Activated CD8-positive, alpha-beta memory T cell treated with anti-CD3 and anti-CD28 coated beads, Interleukin-2, amount 50 U/mL, for 4 hours (primary cell): ENCODE measurements at places on chromosomes 6 and 20.

- no peak for DNase-seq
Observed at GRCh38 chr6:46057792-46058191, 42.1 kb upstream of the CLIC5 start.

DNA sequence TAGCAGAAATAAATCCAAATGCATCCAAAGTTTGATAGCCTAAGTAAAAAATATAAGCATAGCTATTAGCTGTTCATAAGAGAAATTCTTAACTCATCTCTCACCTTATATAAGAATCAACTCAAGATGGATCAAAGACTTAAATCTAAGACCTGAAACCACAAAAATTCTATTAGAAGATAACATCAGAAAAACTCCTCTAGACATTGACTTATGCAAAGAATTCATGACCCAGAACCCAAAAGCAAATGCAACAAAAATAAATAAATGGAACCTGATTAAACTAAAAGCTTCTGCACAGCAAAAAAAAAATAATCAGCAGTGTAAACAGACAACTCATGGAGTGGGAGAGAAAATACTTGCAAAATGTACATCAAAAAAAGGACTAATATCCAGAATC is 184.3 kb downstream of the TFAP2A start:
- DNase-seq, result no peak

- DNase-seq, result no peak
Observed at GRCh38 chr6:90764001-90764400, 177.1 kb upstream of the MAP3K7 start.

DNA sequence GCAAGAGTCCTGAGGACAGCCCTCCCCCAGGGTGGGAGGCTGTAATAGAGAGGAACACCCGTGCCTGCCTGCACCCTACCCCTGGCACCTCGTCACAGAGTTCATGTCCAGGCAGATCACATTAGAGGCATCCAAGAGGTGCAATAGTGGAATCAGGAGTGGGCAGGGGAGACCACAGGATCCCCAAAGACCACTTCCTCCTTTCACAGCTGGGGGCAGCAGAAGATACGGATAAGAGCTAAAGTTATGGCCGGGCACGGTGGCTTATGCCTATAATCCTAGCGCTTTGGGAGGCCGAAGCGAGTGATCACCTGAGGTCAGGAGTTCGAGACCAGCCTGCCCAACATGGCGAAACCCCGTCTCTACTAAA is 1.5 kb upstream of the CAPN11 start:
- DNase-seq, result no peak

DNA sequence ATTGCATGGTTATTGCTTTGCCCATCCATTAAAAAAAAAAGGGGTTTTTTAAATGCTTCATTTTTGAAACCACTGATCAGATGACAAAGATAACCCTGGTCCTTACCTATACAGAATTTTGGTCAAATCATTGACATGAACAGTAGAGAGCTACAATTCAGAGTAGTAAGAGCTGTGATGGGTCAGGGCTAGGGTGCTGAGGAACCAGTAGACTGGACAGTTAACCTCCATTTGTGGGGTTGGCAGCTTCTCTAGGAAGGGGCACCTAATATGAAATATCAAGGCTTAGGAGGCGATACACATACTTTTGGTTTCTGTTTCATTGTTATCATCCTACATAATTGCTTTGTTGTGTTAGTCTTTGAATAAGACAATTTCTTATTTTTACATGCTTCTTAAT is 55.1 kb downstream of the ORC3 start:
- DNase-seq, result no peak

- no peak for DNase-seq
Observed at GRCh38 chr6:99232056-99232455, 117.4 kb downstream of the FAXC start.

DNA sequence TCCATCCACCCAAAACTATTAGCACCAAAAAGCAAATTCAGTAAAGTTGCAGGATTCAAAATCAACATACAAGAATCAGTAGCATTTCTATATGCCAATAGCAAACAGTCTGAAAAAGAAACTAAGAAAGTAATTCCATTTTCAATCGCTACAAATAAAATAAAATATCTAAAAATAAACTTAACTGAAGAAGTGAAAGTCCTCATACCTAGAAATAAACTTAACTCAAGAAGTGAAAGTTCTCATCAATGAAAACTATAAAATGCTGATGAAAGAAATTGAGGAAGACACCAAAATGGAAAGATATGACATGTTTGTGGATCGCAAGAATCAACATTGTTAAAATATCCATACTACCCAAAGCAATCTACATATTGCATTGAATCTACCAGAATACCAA is 103.0 kb upstream of the ARID1B start:
- DNase-seq, result no peak

GRCh38 chr6:12266571-12266970 is 23.6 kb upstream of the EDN1 start:
- no peak for DNase-seq

- peak; percentile 78 for DNase-seq
Observed at GRCh38 chr6:7140631-7141378, 33.0 kb downstream of the RREB1 start.

DNA sequence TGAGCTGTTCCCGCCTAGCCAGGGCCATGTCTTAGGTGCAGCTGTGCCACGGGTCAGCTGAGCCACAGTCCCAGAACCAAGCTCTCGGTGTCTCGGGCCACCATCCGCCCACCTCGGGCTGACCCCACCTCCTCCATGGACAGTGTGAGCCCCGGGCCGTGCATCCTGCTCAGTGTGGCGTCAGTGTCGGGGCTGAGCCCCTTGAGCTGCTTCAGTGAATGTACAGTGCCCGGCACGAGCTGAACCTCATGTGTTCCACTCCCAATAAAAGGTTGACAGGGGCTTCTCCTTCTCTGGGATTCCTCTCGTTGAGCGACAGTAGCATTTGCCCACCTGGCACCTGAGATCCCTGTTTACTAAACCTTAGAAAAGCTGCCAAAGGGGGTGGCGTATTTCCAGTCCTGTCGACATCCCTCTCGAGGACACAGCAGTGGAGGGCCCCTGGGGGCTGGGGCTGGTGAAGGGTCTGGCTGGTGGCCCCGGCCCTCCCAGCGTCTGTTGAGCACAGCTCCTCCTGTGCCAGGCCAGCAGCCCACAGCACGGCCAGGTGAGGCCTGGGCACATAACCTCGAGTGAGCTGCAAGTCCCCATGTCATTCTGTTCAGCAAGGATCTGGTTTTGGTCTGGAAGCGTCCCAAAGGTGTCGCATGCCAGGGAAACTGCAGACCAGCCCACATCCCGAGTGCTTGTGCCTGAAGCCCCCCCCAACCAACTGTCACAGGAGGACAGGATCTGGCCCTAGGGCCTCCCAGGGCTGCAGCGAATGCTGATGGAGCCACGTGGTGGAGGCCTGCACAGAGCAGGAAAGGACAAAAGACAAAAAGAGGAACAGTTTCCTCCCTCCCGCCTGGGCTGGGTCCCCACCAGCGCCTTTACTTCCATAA is 21.2 kb upstream of the PYGB start:
- no peak for DNase-seq

GRCh38 chr6:25414755-25415154 is 135.6 kb downstream of the CARMIL1 start:
- no peak for DNase-seq

DNA sequence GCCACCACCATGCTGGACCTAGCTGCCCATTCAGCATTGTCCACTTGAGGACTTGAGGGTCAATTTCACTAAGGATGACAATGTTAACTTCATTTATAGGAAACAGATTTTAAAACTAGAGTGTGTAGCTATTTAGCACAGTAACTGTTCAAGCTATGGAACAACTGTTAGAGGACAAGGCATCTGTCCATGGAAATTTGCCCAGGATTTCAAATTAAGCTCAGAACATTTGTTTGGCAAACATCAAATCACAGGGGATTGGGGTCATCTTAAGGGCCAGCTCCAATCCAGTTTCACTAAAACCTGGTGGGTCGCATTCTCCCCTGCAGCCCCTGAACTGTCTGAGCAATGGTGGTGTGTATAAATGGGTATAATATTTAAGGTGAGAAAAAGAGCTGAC is 35.1 kb downstream of the PM20D2 start:
- no peak for DNase-seq

- peak; percentile 17 for DNase-seq
Observed at GRCh38 chr6:11975353-11975977, 36.6 kb upstream of the HIVEP1 start.

- DNase-seq, result no peak
Observed at GRCh38 chr6:111633822-111634221, 28.1 kb upstream of the TRAF3IP2 start.

DNA sequence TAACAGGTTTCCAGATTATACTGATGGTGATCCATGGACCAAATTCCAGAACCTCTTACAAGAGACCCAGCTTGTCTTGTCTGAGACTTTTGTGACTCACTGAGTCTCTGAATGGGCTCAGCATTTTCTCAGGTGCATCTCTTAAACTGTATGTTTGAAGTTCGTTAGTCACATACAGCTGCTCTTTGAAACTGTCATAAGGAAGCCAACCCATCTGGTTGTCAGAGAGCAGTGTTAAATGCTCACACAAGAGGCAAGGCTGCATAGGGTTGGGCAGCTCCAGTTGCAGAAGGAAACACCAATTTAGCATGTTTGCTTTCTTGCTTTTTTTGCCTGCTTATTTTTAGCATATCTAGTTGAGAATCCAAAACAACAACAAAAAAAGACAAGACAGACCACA is 47.1 kb downstream of the TRIM27 start:
- DNase-seq, result no peak

DNA sequence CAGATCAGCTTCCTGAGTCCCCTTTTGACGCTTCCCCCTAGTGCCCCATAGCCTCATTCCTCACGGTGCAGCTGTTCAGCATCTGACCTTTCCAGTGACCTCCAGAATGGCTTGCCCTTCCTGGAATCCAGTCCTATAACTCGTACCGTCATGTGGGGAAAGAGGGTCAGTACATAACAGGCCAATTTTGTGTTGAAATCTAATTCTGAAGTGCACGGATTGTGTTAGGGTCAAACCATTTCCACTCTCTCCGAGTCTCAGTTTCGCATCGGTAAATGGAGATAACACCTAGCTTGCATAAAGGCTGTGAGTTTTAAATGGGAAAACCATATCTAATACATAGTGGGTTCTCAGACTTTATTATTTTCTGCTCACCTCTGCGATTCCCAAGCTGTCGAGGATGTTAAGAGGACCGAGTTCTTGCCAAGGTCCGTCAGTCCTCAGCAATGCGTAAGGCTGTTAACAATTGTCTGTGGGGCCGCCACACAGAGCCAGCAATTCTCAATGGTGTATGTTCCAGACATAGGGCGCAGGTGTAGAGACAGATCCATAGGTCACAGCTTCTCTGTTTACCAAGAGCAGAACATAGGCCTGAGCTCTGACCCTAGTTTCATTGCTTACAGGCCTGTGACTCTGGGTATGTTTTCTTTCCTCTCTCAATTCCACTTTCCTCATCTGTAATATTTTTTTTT is 45.5 kb upstream of the CCR6 start:
- DNase-seq, result no peak

GRCh38 chr6:90021711-90022110 is 127.4 kb downstream of the GJA10 start:
- DNase-seq, result no peak

GRCh38 chr6:106820412-106820852 is 154.1 kb downstream of the CD24 start:
- no peak for DNase-seq

GRCh38 chr20:14997791-14998190 is 660.4 kb upstream of the FLRT3 start:
- DNase-seq, result no peak

GRCh38 chr6:33983109-33983716 is 162.7 kb downstream of the GRM4 start:
- peak; percentile 8 for DNase-seq

- no peak for DNase-seq
Observed at GRCh38 chr20:63767456-63767855, 27.9 kb downstream of the SLC2A4RG start.

- no peak for DNase-seq
Observed at GRCh38 chr6:3381233-3381921, 75.5 kb downstream of the SLC22A23 start.

- no peak for DNase-seq
Observed at GRCh38 chr20:48069596-48069995, 284.3 kb upstream of the SULF2 start.

DNA sequence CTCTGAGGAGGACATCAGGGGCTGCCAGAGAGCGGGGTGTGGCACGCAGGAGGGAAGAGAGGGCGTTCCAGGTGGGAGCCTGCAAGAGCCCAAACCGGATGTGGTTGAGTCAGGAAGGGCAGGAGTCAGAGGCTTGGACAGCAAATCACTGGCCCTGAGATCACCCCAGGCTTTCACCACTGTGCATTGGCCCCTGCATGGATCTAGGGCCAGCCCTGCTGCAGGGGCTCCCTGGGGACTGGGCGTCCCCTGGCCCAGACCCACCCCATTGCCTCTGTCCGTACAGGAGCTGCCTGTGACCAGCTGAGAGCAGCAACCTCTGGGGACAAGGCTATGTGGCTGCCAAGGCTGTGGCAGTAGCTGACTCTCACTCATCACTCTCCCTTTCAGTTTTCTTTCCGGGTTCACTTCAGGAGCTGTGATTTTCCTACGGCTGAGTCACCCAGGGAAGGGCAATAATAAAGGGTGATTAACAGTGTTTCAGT is 33.9 kb downstream of the KCNK17 start:
- no peak for DNase-seq

GRCh38 chr20:41032271-41032670 is 3.6 kb downstream of the TOP1 start:
- DNase-seq, result no peak

DNA sequence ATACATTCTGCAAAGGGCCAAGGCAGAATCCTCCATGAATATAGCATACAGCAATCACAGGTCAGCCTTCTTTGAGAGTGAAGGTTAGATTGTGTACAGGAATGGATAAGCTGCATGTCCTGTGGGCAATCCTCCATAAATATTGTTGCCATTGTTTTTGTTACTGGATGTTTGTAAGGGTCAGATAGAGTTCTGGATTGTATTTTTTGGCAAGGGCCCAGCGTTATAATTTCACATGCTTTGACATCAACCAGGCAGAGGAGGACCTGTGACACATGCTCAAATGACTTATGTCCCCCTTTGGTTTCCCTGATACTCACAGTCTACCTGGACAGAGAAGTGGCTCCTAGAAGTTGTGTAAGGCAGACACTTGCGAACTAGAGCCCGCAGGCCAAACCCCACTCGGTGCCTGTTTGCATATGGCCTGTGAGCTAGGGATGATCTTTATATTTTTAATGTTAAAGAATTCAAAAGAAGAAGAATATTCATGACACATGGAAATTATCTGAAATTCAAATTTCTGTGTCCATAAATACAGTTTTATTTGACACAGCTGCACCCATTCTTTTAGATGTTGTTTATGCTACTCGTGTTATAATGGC is 5.4 kb downstream of the LY86 start:
- DNase-seq, result no peak

- no peak for DNase-seq
Observed at GRCh38 chr6:71066153-71066552, 109.3 kb upstream of the B3GAT2 start.

- DNase-seq, result no peak
Observed at GRCh38 chr20:17273717-17274116, 46.9 kb downstream of the PCSK2 start.

DNA sequence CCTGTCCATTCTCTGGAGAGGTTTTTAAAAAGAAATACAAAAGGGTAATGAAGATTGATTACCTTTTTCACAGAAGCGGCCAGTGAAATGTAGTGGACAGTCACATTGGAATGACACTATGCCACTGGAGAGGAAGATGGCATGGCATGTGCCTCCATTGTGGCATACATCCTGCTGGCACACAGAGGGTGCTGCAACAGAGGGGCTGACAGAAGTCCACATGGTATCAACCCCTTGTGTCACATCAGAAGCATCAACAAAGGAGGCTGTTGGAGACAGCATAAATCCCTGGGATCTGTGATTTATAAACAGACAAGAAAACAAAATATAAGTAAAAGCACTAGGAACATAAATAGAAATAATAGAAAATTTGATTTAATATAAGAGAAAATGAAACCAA is 594.9 kb downstream of the PHF3 start:
- DNase-seq, result no peak
